ENCODE measurements at places on chromosomes 6 and 20.
A peak's percentile ranks its signal among the peaks of the same experiment; 100 is the strongest.

- DNase-seq: no peak
Measured at GRCh38 chr6:16694781-16695578, 66.3 kb downstream of the ATXN1 start.

- no peak for DNase-seq
Measured at GRCh38 chr6:20437639-20438038, 36.0 kb downstream of the E2F3 start.

- DNase-seq: no peak
Measured at GRCh38 chr20:23149623-23150279, 63.6 kb upstream of the CD93 start.

GRCh38 chr6:43454290-43454695 lies 1.1 kb downstream of the DLK2 start:
- peak; percentile 57 for DNase-seq

DNA sequence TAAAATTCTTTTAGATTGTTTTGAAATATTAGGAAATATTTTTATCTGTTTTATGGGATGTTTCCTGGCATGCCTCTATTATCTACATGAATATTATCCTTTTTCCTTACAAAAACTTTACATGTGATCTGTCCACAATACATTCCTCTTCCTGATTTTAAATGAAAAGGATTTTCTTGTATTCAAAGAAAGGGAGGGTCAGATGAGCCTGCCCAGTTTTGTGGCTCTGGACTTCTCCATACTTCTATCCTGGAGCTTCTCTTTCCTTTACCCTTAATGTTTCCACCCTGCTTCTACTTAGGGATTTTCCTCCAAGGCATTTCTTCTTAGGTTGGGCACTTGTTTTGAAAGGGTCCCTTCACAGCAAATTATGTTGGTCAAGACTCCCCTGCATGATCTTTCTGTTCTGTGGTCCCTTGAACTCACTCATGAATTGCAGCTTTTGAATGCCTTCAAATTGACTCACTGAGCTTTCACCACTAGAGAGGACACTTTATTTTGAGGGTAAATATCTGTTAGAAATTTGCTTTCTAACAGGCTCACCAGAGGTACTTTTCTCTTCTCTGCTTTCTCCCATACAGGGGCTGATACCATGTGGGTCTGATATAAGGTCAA lies 104.9 kb downstream of the CENPW start:
- DNase-seq: no peak
